Jurkat, Clone E6-1 (cell line): ENCODE measurements at places on chromosomes 2 and 18.

- no peak for DNase-seq
Observed at GRCh38 chr2:175256806-175257585, 75.5 kb upstream of the ATP5MC3 start.

DNA sequence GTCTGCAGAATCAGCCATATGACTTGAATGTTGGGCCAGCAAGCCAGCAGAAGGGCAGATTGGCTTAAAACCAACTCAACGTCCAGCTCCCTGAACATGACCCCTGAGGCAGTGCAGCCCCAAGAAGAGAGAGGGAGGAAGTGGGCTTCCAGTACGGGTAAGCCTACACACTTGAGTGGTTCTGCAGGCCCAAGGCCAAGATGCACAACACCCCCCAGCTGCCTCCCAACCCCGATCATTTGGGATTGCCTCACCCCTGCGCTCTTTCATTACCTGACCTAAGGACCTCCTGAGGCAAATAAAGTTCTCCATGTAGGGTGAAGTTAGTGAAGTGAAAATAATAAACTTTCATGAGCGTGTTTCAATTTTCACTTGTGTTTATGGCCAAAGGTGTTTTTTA, 536.0 kb downstream of the TNS1 start:
- DNase-seq: no peak

DNA sequence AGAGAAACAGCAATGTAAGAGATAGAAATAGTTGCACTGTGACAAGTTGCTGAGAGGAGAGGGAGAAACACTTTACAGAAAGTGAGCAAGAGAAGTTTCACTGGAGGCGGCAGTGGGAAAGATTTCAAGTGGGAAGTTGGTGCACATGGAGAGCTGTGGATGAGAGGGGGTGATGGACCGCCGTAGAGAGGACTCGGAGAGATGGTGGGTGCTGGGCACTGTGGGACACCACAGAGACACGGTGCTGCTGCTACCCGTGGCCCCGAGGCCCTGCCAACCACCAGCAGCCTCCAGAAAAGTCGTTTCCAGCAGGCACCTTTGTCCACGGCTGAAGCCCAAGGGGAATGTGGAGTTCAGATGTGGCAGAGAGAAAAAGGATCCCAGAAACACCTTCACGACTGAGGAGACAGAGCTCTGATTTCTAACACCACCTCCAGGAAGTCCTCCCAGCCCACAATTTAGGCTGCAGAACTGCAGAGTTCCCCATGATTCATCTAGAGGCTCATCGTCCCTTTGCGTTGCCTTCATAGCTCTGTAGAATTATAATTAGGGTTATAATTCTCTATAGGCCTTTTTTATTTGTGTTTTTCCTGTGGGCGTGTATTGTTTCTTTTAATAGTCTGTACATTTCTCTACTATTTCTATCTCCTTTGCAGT, 15.9 kb upstream of the IGFBP2 start:
- no peak for DNase-seq

GRCh38 chr2:215363039-215363438, 51.2 kb downstream of the ATIC start:
- DNase-seq: no peak

DNA sequence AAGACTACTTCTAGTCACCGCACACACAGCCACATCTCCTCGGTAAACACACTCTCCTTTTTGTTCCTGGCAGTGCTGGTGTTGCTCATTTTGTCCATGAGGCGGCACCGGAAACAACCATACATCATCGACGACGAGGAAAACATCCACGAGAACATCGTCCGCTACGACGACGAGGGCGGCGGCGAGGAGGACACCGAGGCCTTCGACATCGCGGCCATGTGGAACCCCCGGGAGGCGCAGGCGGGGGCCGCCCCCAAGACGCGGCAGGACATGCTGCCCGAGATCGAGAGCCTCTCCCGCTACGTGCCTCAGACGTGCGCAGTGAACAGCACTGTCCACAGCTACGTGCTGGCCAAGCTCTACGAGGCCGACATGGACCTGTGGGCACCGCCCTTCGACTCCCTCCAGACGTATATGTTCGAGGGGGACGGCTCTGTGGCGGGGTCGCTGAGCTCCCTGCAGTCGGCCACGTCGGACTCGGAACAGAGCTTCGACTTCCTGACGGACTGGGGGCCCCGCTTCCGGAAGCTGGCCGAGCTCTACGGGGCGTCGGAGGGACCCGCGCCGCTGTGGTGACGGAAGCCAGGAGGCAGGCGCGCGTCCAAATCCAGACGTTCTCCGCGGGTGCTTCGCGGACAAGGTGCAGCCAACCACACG, 221.0 kb downstream of the CDH20 start:
- DNase-seq: no peak

- DNase-seq: no peak
Observed at GRCh38 chr2:79950526-79950925, 354.0 kb downstream of the LRRTM1 start.

DNA sequence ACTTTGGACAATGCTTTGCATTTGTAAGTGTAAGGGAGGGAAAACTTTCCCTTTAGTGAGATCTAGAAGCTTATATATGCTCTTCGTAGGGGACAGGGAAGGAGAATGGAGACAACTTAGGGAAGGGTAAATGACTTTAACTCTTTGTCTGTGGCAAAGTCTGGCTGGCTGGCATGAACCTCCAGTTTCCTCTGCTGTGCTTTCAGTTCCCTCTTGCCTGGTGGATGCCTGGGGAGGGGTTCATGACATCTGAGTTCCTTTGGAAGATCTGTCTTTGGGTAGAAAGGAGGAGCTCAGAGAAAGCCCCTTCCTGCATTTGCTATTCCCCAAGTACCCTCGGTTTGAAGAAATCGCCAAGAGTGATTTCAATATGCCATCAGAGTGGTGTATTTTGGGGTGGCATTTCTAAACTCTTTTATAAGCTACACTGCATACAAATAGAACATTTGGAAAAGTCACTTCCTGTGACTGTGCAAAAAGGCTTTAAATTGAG, 143.6 kb downstream of the VAPA start:
- no peak for DNase-seq

- no peak for DNase-seq
Observed at GRCh38 chr2:60834270-60834717, 47.1 kb upstream of the REL start.

- no peak for DNase-seq
Observed at GRCh38 chr18:67525328-67526099, 9.0 kb upstream of the DSEL start.

DNA sequence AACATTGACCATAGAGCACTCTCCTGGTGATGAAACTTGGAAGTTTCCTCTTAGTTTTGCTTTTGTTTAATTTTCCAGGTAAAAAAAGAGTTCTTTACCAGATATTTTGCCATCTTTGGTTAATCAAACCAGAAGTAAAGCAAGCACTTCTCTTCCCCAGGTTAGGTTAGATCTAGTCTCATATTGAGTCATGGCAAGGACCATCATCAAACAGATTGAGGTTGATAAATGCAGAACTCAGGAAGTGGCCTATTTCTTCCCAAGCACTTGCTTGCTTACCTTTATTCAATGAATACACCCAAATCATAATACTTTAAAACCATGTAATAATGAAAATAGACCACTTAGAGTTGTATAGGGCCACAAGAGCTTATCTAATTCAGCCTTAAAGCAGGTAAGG, 23.4 kb downstream of the DNAH6 start:
- DNase-seq: no peak

- DNase-seq: no peak
Observed at GRCh38 chr2:231300020-231300721, 95.3 kb upstream of the B3GNT7 start.

GRCh38 chr2:67451086-67451832, 54.1 kb downstream of the ETAA1 start:
- no peak for DNase-seq

GRCh38 chr2:65931056-65931455, 498.7 kb upstream of the SPRED2 start:
- no peak for DNase-seq

DNA sequence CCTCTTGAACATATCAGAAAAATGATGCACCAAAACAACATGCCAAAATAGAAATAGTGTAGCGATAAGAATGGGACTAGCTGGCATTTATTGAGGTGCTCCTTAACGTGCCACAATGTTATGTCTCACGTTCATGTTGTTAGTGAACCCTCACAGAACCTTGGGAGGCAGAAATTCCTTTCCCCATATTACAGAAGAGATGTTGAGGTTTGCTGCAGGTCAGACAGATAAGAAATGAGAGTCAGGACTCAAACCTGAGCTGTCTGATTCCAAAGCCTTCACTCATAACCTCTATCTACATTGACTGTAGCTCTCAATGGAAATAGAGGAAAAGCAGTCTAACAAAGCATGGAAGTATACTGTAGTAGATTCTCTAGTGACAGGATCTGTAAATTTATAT, 163.3 kb upstream of the STK17B start:
- no peak for DNase-seq

- DNase-seq: no peak
Observed at GRCh38 chr18:68220458-68220857, 494.4 kb downstream of the TMX3 start.

GRCh38 chr2:173414823-173415322, 60.2 kb downstream of the CDCA7 start:
- no peak for DNase-seq

DNA sequence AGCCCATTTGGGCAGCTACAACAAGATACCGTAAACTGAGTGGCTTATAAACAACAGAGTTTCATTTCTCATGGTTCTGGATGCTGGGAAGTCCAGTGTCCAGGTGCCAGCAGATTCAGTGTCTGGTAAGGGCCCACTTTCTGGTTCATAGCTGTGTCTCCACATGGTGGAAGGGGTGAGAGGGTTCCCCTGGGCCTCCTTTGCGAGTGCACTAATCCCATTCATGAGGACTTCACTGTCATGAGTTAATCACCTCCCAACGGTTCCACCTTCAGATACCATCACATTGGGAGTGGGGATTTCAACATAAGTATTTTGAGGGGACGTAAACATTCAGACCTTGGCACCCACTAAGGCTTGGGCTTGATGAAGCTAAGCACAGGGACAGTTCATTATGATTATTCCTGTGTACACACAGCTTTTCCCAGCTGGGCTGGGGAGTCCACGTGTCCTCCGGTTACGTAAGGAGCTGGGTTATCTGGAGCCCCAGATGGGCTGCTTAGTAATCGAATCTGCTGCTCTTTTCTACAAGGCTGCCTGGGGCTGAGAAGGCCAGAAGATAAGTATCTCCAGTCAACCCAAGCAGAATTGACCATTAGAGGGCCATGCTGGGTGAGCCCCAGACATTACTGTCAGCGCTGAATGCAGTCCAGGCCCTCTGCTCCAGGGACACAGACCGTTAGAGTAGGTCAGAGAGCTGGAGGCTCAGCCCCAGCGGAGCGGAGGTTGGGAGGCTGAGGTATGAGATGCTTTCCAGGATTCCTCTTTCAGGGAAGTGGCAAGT, 42.7 kb downstream of the EPAS1 start:
- DNase-seq: no peak
